Right ventricle myocardium superior (tissue), 1 donor: ENCODE measurements at places on chromosomes 7 and 10. TPM values are rescaled to one million over a fixed set of nuclear protein-coding genes. Genes with fewer than 3 reads are reported as not detected.

DNA sequence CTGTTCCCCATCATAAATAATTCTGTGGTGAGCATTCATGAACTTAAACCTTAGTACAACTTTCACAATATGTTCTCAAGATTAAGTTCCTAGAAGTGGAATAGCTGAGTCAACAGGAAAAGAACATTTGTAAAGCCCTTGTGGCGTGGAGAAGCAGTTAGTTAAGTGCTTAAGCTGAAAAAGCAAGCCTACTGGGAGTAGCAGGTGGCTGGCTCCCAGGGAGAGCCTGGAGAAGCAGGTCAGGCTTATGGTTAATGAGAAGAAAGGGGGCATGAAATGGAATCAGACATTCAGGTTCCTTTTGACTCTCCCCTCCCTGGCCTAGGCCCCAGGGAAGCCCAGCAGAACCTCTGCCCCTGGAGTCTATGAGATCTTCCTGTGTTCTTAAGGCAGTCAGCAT lies 35.3 kb downstream of the VSTM4 start:
- DNase-seq: peak; percentile 62

GRCh38 chr7:155291045-155291530 lies 6.6 kb upstream of the INSIG1 start:
- no peak for DNase-seq

DNA sequence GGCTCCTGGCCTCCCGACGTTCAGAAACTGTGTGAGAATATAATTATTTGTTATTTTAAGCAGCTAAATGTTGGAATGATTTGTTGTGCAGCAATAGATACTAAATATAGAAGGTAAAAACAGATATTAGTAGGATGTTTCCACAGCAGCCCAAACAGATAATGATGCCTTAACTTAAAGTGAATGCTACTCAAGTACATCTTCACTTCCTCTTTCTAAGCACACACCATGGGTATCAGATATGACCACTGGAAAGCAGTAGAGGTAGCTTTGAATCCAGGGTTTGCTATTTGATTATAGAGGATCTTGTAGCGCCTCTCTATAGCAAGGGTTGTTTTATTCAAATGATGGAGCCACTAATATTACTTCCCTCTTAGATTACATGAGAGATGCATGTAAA lies 38.2 kb upstream of the BET1 start:
- no peak for DNase-seq

ADARB2 gene
- not detected for total RNA-seq

DNA sequence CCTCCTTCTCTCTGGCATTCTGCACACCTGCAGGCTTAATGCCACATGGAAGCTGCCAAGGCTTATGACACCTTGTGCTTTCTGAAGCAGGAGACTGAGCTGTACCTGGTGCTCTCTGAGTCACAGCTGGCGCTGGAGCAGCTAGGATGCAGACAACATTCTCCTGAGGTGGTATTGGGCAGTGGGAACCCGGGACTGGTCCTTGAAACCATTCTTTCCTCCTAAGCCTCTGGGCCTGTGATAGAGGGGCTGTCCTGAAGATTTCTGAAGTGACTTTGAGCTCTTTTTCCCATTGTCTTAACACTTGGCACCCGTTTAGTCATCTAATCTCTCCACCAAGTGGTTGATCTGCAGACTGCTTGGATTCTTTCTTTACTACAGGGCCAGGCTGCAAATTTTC lies 508.4 kb downstream of the TFEC start:
- no peak for DNase-seq

DNA sequence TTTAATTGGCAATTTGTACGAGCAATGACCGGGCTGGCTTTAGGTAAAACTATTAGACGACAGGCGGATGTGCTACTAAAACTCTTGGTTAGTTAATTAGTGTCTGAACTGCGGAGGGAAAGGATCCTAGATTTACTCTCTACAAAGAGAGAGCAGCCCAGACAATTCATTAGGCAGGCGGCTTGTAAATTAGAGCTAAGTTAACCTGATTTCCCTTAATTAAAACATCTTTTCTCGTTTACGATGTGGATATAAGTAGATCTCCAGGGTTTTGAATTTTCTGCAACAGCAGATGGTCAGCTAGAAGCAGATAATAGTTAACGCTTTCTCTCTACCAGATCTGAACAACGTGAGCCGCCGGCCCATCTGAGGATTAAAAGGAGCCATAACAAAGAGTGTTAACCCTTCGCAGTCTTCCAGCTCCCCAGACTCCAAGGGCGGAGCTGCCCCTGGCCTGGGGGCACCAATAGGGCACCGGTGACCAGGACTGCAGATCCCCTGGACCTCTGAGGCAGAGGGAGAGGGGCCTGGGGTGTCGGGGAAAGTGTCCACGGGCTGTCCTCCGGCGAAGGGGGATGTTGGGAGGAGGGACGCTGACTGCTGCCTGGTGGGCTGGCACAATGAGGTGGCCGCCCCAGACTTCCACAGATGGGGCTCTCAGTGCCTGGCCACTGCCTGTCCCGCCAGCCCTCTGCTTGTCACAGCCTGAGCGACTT lies 6.3 kb upstream of the UNCX start:
- no peak for DNase-seq

GPR37 gene
- not detected for total RNA-seq

GRCh38 chr7:114628362-114628761 lies 213.7 kb downstream of the FOXP2 start:
- DNase-seq: no peak

- no peak for DNase-seq
These were observed 29.0 kb upstream of the KNDC1 start for GRCh38 chr10:133131053-133131452.

- DNase-seq: no peak
These were observed 970.7 kb downstream of the KCNMA1 start for GRCh38 chr10:76666891-76667290.

DNA sequence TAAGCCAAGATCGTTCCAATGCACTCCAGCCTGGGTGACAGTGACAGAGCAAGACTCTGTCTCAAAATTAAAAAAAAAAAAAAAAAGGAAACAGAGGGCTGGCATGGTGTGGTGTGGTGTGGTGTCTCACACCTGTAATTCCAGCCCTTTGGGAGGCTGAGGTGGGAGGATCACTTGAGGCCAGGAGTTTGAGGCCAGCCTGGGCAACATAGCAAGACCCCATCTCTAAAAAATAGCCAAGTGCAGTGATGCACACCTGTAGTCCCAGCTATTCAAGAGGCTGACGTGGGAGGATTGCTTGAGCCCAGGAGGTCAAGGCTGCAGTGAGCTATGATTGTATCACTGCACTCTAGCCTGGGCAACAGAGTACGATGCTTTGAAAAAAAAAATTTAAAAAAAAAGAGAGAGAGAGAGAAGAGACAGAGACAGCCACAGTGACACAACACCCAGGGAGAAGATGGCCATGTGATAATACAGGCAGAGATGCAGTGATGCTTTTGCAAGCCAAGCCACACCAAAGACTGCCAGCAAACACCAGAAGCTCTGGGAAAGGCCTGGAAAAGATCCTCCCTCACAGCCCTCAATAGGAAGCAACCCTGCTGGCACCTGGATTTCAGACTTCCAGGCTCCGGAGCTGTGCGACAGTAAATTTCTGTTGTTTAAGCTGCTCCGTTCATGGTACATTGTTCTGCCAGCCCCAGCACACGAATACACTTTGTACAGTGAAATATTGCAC lies 19.3 kb upstream of the SRRM3 start:
- no peak for DNase-seq

DNA sequence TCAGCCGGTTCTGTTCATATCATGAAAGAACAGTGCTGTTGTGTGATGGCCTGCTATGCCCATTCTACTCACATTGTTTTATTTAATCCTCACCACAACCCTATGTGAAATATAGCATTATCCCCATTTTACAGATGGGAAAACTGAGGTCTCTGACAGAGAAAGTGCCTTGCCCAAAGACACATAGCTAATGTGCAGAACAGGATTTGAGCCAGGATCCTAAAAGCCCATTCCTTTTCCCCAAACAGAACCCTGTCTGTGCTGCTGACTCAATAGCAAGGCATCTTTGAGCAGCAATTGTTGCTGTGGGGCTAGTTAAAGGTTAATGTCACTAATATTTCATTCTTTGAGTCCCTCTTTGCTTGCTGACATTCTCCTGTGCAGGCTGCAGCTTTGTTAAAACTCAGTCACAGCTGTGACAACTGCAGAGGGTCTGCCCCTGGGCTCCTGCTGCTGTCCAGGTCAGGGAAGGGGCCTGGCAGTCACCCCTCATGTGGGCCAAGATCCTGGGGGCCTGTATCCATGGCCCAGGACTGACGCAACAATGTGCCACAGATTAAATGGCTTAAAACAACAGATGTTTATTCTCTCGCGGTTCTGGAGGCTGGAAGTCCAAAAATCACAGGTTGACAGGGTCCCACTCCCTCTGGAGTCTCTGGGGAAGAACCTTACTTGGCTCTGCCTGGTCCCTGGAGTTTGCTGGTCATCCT lies 40.4 kb downstream of the AFAP1L2 start:
- no peak for DNase-seq
